ENCODE measurements at places on chromosomes 16 and 17. TPM values are rescaled to one million over a fixed set of nuclear protein-coding genes. Genes with fewer than 3 reads are reported as not detected.

Gene CCL17
- total RNA-seq: not detected

- no peak for DNase-seq
Observed at GRCh38 chr16:5837007-5837670, 739.5 kb upstream of the EEF2KMT start.

Gene TEX14
- total RNA-seq: under 0.01 TPM

GRCh38 chr17:55480631-55481315, 30.5 kb downstream of the SMIM36 start:
- DNase-seq: no peak

DNA sequence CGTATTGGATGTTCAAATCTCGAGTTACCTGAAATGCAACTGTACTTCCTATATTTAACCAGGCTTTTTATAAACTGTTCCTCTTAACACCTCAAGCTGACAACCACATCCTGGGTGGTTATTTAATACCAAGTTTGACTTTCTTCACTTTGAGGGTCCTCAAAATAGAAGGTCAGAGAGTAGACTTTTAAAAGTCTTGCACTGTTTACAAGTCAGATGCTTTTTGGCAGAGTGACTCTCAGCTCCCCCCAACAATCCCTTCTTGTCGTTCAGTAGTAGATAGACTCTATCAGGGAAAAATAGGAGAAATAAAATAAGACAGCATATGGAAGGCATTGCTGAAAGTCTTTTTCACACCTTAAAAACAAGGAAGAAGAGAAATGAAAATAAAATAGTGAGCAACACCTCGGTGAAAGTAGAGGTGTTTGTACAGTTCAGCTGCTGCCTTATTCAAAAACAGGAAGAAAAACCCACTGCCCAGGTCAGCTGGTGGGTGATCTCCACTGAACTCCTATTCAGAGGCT, 650.4 kb downstream of the WWOX start:
- no peak for DNase-seq

Measured in dermis microvascular lymphatic vessel endothelial cell (primary cell).